ENCODE measurements at places on chromosomes 7 and 10.
A peak's percentile ranks its signal among the peaks of the same experiment; 100 is the strongest.

GRCh38 chr10:44206127-44206818 is 178.6 kb downstream of the CXCL12 start:
- no peak for DNase-seq

DNA sequence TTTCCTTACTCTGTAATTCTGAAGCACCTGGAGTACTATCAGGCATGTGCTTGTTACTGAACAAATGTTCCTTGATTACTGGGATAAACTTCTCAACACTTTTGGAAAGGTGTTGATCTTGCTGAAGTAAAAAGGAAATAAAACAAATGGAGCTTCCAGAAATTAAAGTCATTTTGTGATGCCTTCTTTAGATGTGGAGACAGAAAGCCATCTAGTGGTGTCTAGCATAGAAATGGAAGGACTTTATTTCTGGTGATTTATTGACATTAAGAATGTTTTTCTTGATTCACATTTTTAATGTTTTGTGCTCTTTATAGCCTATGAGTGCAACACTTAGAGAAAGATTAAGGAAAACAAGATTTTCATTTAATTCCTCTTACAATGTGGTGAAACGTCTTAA is 1.4 kb downstream of the SFR1 start:
- DNase-seq = no peak

- DNase-seq = peak; percentile 44
Observed at GRCh38 chr10:60508037-60508436, 118.4 kb upstream of the ANK3 start.

- no peak for DNase-seq
Observed at GRCh38 chr7:41785840-41786239, 83.0 kb upstream of the INHBA start.

GRCh38 chr7:2037301-2037807 is 195.4 kb downstream of the MAD1L1 start:
- no peak for DNase-seq

DNA sequence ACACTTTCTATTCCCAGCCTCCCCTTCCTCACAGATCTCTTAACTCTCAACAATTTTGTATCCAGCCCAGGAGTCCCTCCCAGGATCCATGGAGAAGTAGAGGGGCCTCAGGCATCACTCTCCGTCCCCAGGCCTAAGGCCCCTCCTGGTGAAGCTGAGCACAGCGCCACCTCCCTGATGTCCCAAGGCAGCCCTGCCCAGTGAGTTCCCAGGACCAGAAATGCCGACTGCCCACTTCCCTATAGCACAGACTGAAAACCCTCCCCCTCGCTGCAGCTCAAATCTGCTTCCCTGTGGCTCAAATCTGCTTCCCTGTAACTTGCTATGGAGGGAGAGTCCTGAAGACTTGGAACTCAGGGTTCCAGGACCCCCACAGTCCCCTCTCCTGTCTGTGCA is 35.6 kb downstream of the YKT6 start:
- no peak for DNase-seq

- DNase-seq = no peak
Observed at GRCh38 chr7:19567011-19567410, 141.8 kb downstream of the POLR1F start.

GRCh38 chr7:41385996-41386395 is 316.9 kb downstream of the INHBA start:
- no peak for DNase-seq

GRCh38 chr10:22657566-22658225 is 56.7 kb downstream of the PIP4K2A start:
- no peak for DNase-seq

GRCh38 chr10:120891365-120891764 is 40.2 kb downstream of the WDR11 start:
- no peak for DNase-seq

DNA sequence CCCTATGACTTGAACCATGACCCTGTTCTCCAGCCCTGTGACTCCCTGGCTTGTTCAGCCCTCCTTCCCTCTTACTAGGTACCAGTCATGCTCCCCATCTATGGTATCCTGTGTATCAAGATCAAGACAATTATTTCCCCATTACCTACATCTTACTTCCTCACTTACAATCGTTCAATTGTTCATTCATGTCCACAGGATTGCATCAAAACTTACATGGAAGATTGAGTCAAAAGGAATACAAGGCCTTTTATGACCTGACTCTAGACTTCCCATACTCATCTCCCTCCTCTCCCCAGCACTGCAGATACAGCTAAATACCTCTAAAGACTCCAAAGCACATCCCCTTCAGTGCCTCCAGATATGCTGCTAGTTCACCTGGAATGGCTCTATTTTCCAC is 109.2 kb downstream of the CTTNBP2 start:
- DNase-seq = no peak

- no peak for DNase-seq
Observed at GRCh38 chr7:77288676-77289320, 89.2 kb upstream of the FGL2 start.

DNA sequence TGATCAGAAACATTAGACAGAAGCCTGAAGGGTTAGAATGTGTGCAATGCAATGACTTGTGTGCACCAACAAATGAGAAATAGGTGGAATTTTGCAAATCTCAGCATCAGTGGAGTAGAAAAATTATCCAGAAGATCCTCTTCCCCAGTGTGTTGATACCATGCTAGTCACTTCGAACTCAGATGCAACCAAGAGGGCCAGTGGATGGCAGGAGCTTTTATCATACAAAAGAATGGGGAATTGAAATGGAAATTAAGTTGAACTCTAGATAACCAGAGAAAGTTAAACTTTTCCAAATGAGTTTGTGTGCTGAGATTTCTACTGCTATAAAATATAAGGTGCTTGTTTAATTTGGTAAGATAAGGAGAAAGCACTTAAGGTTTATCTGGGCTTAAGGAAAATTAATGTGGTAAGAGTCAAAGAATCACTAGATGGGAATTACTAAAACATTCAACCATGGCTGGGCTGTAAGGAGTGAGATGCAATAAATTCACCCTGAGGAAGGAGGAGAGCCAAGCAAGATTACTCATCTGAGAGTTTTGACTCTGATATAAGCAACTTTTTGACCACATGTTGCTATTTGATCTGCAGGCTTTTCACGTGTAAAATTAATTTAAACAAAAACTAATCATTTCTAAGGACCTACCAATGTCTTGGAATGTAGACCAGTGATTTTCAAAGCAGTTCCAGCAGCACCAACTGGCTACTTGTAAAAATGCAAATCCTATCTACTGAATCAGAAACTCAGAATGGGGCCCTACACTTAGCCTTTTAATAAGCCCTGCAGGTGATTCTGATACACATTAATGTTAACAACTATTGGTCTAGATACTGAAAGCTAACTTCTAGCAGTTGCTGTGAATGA is 113.2 kb downstream of the CDC14C start:
- no peak for DNase-seq

GRCh38 chr7:28123752-28124151 is 56.8 kb downstream of the JAZF1 start:
- no peak for DNase-seq

- DNase-seq = no peak
Observed at GRCh38 chr7:127828843-127829500, 177.0 kb downstream of the SND1 start.

GRCh38 chr10:78876449-78876848 is 192.3 kb upstream of the ZMIZ1 start:
- no peak for DNase-seq

GRCh38 chr10:11856678-11857077 is 33.5 kb downstream of the PROSER2 start:
- DNase-seq = no peak

DNA sequence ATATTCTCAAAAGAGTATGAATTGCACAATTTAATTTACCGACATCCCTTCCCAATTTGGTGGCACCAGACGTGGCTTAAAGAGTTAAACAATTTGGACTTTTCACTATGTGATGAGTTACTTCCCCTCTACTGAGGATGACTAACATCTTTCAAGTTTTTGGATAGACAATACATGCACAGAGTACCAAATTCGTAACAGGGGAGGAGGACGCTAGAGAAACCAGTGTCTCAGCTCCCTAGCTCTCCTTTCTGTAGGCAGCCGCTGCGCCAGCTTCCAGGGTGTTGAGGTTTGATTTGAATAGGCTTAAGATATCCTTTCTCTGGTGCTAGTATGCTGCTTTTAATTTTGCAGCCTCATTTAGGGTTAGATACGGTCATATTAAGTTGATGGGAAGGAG is 69.2 kb downstream of the GNA12 start:
- DNase-seq = no peak
